ENCODE measurements at places on chromosomes 4 and X.
A peak's percentile ranks its signal among the peaks of the same experiment; 100 is the strongest.

- DNase-seq: no peak
These were observed 45.5 kb downstream of the SORCS2 start for GRCh38 chr4:7237873-7238272.

DNA sequence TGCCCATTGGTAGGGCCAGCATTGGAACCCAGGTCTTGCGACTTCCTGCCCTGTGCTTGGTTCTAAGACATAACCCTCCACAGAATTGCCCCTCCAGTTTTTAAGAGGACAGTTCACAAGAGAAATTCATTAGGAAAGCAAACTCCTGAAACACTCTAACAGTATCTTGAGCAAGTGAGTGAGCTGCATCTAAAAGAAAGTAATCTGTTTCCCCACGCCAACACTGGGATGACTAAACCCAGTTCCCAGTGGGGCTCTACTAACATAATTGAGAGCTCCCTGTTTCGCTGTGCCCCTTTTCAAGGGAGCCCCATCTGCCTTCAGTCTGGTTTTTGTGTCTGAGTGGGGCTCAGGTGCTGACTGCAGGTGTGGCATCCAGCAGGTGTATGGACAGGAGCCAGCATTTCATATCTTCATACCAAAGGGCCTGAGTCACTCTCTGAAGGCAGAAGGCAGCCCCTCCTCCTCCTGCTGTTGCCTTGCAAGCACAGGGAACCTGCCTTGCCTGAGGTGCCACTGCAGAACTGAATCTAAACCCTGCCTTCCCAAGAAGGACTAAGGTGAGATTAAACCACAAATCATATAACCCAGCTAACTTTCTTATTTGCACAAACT, 8.0 kb downstream of the AMOT start:
- DNase-seq: no peak

DNA sequence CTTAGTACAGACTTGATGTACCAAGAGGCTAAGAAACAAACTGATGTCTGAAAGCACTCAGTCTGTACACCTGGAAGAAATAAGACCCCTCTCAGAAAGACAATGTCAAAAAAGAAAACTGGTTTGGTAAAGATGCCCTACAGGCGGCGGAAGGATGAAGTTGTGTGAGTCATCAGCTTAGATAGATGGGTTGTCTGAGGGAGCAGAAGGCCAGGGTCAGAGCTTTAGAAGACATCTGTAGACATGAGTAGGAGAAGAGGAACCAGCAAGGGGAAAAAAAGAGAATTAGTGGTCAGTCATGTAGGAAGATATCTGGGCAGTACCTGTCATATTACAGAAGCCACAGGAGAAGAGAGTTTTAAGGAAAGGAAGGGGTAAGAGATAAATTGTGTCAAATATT, 8.3 kb downstream of the SRPX2 start:
- no peak for DNase-seq

GRCh38 chr4:52868133-52868532, 6.0 kb downstream of the RASL11B start:
- DNase-seq: no peak

- DNase-seq: no peak
These were observed 51.1 kb downstream of the UGT2B7 start for GRCh38 chr4:69147334-69147733.

DNA sequence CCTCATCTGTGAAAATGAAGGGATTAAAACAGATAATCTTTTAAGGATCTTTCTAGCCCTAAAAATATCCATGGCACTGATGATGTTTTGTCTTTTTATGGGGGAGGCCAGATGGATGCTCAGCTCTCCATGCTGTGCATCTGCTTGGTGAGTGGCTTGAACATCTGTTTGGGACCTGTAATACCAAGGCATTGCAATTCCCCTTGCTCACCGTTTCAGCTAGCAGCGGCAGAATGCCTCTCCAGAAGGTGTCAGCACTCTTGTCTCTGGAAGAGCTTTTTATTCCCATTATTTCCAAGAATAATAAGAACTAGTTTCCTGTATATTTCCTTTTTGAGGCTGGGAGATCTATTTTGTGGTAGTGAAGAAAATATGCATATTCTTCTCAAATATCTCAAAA, 151.9 kb upstream of the ANK2 start:
- no peak for DNase-seq

DNA sequence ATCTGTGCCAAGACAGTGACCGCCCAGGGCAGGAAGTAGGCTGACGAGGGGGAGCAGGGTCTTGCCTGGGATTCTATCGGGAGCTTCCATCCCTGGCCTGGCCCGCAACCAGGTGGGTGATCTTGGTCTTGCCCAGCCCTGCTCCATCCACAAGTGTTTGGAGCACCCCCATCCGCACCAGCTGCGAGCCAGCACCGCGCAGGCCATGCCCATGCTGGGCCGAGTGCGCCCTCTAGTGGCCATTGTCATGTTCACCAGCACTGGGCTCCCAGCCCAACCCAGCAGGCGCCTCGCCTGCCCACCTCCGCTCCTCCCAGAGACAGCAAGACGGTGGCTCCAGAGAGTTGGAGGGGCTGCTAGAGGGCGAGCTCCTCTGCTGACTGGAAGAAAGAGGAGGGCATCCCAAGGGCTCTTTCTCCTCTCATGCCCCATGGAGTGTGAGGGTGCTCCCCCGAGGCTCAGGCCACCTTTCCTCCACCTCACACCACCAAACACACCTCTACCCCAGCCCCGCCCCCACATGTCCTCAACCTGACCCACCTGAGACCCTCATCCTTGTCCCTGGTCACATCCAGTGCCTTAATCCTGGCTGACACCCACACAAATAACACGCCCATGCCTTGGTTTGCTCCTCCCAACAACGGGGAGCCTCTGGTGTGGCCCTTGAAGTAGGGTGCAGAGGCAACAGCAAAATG, 9.8 kb upstream of the ATP2B3 start:
- DNase-seq: peak; percentile 81

DNA sequence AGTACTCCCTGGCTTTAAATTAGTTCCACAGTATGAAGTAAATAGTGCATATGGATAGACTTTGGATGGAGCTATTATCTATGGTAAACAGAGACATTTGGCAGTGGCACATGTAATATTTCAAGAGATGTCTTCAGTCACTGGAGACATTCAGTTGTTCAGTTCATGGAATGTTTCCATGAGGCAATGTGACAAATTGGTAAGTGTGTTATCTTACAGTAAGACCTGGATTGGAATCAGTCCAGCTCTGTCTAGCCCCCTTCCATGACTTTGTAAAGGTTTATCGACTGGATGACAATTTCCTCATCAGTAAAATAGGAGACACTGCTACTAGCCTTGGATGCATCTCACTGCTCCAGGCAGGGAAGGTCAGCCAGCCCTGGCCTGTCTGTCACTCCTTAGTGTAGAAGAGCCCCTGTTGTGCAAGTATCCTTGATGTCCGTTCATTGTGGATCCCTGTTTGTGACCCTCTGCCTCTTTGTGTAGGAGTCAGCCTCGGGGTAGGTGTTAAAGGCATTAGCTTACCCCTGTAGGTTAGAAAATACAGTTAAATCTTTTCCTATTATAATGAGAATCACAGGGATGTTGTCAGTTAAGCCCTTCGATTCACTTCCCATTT, 335.9 kb downstream of the ANK2 start:
- no peak for DNase-seq

GRCh38 chr4:186068581-186069348, at the start of gene TLR3:
TSS of gene TLR3 (plus strand) at chr4:186069156. CDS start at chr4:186076620, 7,464 bp downstream.
- no peak for DNase-seq

DNA sequence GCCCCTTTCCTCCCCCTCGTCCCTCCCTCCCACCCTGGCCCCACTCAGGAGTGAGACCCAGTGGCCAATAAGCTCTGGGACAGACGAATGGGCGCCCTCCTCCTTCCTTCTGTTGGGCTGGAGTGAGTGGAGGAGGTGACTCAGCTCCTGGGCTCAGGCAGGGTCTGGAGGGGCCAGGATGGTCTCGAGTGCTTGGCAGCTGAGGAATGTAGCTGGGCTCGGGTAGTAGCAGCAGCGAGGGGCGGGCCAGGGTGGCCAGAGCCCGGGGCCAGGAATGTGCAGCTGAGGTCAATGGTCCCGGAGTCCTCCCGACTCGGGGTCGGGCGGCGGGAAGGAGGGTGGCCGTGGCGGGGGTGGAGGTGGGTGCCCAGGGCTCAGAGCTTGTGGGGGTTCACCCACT, 15.0 kb downstream of the G6PD start:
- DNase-seq: no peak

DNA sequence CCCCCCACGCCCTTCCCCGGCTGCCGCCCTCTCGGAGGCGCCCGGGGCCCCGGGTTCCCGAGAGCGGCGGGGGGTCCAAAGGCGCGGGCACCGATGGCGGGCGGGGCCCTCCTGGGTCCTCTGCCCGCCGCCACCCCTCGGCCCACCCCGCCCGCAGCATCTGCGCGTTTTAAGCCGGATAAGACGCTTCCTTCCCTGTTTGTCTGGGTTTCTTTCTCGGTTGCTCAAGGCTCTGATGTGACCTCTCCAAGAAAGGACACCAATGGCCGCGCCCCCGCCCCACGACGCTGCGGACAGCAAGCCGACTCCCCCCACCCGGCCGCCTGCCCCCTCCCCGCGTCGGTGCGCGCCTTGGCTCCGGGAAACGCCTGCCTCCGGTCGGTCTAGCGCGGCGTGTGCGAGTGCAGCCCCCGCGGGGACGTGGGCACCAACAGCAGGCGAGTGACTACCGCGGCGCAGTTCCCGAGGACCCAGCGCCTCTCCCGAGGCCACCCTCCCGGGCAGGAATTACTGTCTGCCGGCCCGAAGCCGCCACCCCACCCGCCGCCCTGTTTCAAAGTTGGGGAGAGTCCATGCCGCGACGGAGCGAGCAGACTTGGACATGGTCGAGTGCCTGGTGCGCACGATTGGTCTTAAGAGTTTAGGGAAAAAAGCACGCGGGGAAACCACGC, 21.1 kb upstream of the HMX1 start:
- DNase-seq: no peak

GRCh38 chrX:46561824-46562657, 11.5 kb upstream of the CHST7 start:
- no peak for DNase-seq

DNA sequence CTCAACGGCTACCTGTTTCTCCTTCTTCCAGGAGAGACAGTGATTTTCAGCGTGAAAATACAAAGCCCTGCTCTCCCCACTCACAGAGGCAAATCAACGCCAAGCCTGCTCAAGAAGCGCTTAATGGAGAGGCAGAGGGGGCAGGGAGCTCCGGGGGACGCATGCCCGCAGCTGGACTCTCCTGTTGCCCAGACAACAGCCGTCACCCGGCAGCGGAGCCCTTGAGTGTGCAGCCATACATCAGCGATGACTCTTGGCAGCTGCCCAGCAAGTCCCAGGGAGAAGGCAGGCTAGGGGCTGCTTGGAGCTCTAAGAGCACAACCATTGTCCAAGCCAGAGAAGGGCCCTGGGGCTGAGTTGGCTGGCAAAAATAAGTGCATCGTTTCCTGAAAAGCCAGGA, 71.0 kb upstream of the AFAP1 start:
- DNase-seq: no peak

DNA sequence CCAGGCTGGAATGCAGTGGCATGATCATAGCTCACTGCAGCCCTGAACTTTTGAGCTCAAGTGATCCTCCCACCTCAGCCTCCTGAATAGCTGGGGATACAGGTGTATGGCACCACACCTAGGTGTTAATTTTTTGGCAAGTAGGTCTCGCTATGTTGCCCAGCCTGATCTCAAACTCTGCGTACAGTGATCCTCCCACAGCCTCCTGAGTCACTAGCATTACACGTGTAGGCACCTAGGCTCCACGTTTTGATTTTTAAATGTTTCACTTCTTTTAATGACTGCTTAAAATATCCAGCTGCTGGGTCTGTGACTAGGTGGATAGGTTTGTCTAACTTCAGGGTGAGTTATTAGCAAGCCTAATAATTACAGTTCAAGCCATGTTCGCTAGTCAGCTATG, 44.5 kb downstream of the GATB start:
- DNase-seq: no peak
